RCC 7860 (cell line): ENCODE measurements at places on chromosomes 2 and 18.
A peak's percentile ranks its signal among the peaks of the same experiment; 100 is the strongest.

GRCh38 chr2:68357605-68358337, 7.3 kb upstream of the PLEK start:
- no peak for DNase-seq

- no peak for DNase-seq
Measured at GRCh38 chr2:26463244-26464192, 14.4 kb downstream of the OTOF start.

DNA sequence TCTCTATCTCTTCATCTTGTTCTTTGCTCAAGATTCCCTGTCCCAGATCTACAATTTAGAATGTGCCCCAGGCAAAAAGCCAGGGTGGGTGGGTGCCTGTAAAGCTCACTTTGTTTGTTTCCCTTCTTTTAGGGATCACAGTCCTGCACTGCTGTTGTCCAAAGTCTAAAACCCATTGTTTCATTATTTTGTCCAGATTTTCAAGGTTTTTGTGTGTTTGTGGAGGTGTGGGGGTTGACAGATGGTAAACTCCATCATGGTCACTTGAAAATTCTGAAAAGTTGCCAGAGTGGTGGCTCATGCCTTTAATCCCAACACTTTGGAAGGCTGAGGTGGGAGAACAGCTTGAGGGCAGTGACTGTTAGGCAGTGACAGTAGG, 41.5 kb downstream of the YES1 start:
- DNase-seq, result no peak

DNA sequence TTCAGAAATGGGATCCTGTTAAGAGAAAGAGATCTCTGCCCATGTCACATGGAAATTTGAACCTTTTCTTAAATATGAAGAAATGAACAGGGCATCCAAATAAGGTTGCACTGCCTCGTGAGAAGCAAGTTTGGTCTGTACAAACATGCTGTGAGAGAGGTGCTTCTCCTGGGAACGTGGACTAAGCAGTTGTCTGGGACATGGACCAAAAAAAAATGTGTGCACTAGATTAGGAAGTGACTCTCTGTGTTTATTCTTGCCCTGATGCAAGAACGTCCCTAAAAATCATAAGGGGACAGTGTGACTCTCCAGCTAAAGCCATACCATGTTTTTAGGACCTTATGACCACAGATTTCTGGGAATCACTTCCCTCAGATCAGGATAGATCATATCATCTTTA, 23.7 kb upstream of the GCG start:
- DNase-seq, result no peak

DNA sequence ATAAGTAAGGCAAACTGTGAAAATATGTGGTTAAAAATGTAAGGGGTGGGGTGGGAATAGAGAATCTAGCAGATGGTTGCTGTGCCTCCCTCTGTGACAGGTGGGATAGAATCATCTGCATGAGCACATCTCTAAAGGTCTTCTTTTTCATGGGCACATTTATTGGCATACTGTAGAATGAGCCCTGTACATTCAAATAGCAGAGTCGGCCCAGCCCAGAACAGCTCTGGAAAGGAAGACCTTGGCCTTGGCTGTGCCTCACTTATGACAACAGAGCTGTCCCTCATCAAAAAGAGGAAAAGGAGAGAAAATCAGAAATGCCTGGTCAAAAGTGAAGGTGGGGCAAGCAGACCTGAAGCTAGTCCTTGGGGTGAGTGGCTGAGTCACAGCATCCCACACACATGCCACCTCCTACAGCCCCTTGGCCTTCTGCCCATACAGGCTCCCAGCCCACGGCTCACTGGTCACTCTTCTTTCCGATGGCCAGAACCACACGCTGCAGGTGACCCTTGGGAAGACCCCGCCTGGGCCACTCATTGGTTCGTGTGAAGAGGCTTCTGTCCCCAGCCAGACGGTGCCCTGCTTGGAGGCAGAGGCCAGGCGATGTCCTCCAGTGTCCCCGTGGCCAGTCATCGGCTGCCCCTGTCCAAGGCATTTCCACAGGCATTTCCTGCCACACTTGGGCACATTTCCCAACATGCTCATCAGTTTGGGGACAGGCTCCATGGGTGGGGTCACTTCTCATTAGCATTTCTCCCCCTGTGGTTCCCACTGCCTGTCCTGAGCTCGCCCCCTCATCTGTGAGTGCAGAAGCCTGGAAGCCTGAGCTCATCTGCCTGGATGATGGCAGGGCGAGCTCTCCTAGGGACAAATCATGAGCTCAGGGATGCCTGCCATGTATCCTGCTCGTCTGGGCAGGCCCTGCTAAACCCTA, 113.6 kb downstream of the MCFD2 start:
- DNase-seq, result peak; percentile 74
